ENCODE measurements at places on chromosomes 4 and X. TPM values are rescaled to one million over a fixed set of nuclear protein-coding genes. Genes with fewer than 3 reads are reported as not detected.
A peak's percentile ranks its signal among the peaks of the same experiment; 100 is the strongest.

DNA sequence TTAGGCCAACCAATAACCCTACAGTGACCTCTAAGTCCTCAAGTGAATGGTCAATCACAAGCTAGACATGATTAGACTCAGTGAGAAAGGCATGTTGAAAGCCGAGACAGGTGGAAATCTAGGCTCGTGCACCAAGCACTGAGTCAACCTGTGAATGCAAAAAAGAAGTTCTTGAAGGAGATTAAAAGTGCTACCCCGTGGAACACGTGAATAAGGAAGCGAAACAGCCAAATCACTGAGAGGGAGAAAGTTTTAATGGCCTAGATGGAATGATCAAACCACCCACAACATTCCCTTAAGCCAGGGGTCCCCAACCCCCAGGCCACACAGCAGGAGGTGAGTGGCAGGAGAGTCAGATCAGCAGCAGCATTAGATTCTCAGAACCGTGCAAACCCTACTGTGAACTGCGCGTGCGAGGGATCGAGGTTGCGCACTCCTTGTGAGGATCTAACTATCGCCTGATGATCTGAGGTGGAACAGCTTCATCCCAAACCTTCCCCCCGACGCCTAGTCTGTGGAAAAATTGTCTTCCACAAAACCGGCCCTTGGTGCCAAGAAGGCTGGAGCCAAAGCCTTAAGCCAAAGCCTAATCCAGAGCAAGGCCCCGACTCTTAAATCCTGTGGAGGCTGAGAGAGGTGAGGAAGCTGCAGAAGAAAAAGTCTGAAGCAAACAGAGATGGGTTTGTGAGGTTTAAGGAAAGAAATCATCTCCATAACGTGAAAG, 19.5 kb upstream of the PDE6B start:
- no peak for DNase-seq

DNA sequence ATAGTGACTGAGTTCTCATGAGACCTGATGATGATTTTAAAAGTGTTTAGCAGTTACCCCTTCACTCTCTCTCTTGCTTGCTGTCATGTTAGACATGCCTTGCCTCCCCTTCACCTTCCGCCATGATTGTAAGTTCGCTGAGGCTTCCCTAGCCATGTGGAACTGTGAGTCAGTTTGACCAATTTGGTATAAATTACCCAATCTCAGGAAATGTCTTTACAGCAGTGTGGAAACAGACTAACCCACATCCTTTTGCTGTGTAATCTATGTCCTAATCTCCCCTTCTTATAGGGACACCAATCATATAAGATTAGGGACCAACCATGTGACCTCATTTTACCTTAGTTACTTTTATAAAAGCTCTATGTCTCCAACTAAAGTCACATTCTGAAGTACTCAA, 677.8 kb downstream of the ADGRL3 start:
- no peak for DNase-seq

Gene BLOC1S4
- 81.1 TPM for polyA plus RNA-seq

GRCh38 chrX:115344885-115345614, 55.5 kb downstream of the LUZP4 start:
- no peak for DNase-seq

GRCh38 chrX:45240301-45240700, 39.6 kb upstream of the DIPK2B start:
- DNase-seq: no peak

DNA sequence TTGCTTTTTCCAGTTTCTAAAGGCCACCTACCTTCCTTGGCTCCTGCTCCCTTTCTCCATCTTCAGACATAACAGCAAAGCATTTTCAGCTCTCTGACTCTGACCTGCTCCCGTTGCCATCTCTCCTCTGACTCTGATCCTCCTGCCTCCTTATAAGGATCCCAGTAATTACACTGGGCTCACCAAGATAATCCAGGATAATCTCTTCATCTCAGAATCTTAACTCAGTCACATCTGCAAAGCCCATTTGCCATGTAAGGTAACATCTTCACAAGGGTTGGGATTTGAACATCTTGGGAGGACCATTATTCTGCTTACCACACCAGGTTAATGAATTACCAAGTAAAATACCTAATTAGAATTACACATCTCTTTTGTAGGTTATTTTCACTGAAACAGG, 41.3 kb upstream of the MAGED1 start:
- no peak for DNase-seq

DNA sequence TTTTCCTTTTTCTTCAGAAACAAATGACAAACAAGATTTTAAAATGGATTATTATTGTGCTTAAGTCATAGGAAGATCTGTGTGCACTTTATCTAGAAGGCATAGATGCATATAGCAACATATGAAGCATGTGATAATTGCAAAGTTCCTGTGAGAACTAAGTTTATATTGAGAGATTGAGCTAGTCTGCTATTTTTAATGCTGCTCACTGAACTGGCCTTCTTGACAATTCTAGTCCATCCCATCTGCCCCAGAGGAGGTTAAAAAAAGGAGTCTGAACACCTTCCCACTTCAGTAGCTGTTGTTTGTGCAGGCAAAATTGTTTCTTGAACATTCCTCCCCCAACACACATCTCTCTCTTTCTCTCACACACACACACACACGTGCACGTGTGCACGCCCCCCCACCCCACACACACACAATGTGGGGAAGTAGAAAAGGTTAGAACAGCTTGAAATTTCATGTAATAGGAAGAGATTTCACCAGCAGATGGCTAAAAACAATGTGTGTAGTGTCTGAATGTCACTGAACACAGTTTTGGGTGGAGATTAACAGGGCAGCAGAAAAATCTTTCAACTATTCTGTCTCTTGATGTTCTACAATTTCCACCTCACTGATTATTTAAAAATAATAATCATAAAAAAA, 108.0 kb downstream of the GPM6A start:
- no peak for DNase-seq

Gene PHEX
- 0.63 TPM for polyA plus RNA-seq

GRCh38 chr4:52618795-52619590, 40.1 kb downstream of the USP46 start:
- DNase-seq: no peak

DNA sequence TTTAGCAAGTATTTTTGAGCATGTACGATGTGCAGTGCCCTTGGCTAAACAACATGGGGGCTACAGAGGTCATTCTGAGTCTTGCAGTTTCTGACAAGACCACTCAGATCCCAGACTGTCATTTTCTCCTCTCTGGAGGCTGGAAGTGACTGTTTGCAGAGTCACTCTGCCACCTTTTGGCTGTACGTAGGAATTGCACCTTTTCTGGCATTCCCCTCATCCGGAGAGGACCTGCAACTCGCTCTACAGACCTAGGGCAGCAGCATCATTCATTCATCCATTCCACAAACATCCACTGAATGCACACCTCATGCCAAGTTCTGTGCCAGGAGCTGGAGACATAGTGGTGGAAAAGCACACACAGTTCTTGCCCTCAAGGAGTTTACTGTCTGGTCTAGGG, 160.4 kb upstream of the GPR101 start:
- DNase-seq: no peak

- DNase-seq: no peak
Observed at GRCh38 chrX:14927401-14927800, 54.2 kb downstream of the MOSPD2 start.

- no peak for DNase-seq
Observed at GRCh38 chr4:101265816-101266172, 81.5 kb downstream of the PPP3CA start.

- peak; percentile 80 for DNase-seq
Observed at GRCh38 chr4:184250795-184251669, 33.4 kb upstream of the ENPP6 start.

Gene AKAP14
- not detected for polyA plus RNA-seq

Gene EXOC1L
- not detected for polyA plus RNA-seq

Gene SPARCL1
- polyA plus RNA-seq: not detected

Gene TDO2
- not detected for polyA plus RNA-seq

Gene SLC10A7
- polyA plus RNA-seq: 8.6 TPM

Gene F11
- not detected for polyA plus RNA-seq

Gene WDFY3
- not detected for polyA plus RNA-seq

DNA sequence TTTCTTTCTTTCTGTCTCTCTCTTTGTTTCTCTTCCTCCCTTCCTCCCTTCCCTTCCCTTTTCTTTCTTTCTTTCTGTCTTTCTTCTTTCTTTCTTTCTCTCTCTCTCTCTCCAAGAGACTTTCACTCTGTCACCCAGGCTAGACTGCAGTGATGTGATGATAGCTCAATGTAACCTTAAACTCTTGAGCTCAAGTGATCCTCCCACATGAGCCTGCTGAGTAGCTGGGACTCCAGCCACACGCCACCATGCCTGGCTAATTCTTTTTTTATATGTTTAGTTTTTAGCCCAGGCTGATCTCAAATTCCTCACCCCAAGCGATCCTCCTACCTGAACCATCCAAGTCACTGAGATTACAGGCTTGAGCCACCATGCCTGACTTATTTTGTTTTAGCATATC, 64.3 kb upstream of the EMCN start:
- DNase-seq: no peak

DNA sequence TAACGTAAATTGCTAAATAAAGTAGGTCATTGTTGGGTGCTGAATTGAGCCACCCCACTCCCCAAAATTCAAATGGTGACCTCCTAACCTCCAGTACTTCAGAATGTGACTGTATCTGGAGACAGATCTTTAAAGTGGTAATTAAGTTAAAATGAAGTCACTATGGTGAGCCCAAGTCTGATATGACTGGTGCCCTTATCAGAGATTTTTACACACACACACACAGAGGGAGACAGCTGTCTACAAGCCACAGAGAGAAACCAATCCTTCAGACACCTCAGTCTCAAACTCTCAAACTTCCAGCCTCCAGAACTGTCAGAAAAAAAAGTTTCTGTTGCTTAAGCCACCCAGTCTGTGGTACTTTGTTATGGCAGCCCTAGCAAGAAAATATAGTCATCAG, 879.2 kb upstream of the INTU start:
- no peak for DNase-seq

GRCh38 chrX:55196688-55197087, 23.5 kb upstream of the PAGE5 start:
- no peak for DNase-seq

Gene RIPPLY1
- polyA plus RNA-seq: not detected

DNA sequence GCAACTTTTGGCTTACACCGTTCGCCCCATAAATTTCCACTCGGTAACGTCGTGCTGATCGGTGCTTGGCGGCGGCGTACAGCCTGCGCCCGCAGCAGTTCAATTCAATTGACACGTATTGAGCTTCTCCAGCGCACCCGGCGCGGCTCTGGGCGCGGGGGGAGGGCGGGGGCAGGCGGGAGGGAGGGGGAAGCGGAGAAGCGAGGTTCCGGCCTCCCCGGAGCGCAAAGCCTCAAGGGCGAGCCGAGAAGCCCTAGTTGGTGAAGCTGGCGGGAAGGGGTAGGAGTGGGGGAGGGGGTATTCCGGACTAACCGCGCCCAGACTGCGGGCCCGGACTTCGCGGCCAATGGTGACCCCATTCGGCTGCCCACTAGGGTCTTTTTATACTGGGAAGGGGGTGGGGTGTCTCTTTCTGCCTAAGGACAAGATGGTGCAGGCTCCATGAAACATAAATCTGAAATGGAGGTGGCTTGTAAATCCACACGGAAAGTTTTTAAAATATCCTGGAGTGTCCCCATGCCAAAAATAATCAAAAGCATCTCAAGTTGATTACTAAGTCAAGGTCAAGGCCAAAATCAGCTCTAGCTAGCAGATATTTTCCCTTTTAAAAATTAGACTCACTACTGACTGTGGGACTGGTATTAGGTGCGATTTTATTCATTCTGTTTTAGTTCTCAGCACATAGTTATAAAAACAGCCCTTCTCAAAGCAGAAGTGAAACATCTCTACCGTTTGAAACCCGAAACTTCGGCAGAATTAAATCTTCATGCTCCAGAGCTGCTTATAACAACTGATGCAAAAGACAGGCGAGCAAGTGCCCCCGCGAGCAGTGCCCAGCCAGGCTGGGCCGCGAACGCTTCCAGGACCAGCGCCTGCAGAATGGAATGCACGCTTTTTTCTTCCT, 1.5 kb upstream of the BCOR start:
- DNase-seq: peak; percentile 36

DNA sequence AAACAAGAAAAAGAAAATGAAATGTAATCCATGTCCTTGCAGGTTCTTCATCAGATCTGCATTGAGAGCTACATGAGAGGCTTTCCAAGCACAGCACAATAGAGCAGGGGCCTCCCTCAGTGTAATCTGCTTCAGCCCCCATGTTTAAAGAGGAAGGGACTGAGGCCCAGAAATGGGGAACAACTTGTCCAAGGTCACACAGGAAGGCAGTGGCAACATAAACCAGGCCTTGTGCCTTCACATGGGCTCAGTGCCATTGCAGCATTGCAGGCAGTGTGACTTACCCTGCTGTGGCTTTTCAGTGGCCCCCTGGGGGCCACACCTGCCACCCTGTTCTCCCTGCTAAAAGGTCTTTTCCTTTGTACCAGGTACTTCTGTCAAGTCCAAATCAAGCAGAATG, 20.9 kb upstream of the CD99L2 start:
- DNase-seq: no peak

Gene GYG2
- polyA plus RNA-seq: not detected

Gene TCP11X2
- not detected for polyA plus RNA-seq

- no peak for DNase-seq
Observed at GRCh38 chr4:173181848-173182247, 13.2 kb downstream of the GALNT7 start.

GRCh38 chr4:37687681-37688080, 1.5 kb upstream of the RELL1 start:
- DNase-seq: no peak

- no peak for DNase-seq
Observed at GRCh38 chrX:53239474-53239873, 14.5 kb upstream of the KDM5C start.

GRCh38 chr4:12270546-12270945, 841.9 kb upstream of the HS3ST1 start:
- no peak for DNase-seq

Gene TBX22
- not detected for polyA plus RNA-seq

- DNase-seq: no peak
Observed at GRCh38 chrX:96985046-96985445, 101.3 kb downstream of the RPA4 start.

GRCh38 chrX:96971812-96972211, 88.1 kb downstream of the RPA4 start:
- no peak for DNase-seq

- no peak for DNase-seq
Observed at GRCh38 chr4:186036976-186037581, 31.9 kb upstream of the TLR3 start.

GRCh38 chr4:173291899-173292298, 42.3 kb downstream of the HMGB2 start:
- no peak for DNase-seq

DNA sequence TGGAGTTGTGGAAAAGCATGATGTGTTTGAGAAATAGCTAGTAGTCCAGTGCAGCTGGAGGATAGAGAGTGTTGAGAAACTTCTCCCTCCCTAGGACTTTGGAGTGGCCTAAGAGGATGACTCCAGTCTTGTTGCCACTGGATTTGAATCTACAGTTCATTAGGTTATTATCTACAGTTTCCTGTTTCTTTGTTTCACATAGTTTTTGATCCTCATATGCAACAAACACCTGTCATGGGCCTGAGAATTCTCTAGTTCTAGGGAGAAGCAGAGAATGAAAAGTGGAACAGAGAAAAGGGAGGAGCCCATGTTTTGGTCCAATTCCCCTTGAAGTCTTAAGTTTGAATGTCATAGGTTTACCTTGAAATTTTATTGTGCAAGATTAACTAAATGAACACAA, 73.6 kb upstream of the TBC1D9 start:
- DNase-seq: no peak

Data from CD4-positive, CD25-positive, alpha-beta regulatory T cell (primary cell).